Left ventricle myocardium inferior (tissue), 1 donor: ENCODE measurements at places on chromosomes 12 and 14.

GRCh38 chr12:82651489-82651888 is 35.2 kb upstream of the TMTC2 start:
- no peak for DNase-seq

DNA sequence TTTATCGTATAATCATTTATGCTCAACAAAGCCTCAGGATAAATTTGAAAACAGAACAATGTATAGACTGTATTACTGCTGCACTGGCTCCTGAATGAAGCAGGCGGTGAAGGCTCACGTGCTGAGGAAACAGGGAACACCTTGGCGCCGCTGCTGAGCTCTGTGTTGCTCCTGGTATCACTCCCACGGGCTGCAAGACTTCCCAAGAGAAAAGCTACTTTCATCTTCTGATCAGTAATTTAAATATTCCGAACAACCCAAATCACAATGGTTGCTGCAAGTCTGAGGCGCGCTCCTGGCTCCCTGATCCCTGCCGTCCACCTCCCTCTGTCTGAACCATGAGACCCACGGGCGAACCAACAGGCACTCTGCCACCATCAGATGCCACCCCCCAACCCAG is 15.7 kb downstream of the PGAM5 start:
- no peak for DNase-seq

GRCh38 chr12:47419497-47419896 is 286.3 kb downstream of the RPAP3 start:
- no peak for DNase-seq

DNA sequence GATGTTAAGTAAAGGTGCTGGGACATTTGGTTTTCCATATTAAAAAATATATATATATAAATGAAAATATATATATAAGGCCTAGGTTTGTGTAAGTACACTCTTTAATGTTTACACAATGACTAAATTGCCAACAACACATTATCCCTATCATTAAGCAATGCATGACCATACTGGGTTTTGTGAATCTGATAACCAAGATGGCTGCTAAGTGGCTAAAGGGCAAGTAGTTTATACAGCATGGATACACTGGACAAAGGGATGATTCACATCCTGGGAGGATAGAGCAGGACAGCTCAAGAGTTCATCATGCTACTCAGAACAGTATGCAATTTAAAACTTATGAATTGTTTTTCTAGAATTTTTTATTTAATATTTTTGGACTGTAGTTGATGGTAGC is 89.3 kb downstream of the FIGNL2 start:
- no peak for DNase-seq

GRCh38 chr14:25026476-25027137 is 23.3 kb downstream of the STXBP6 start:
- DNase-seq: no peak

DNA sequence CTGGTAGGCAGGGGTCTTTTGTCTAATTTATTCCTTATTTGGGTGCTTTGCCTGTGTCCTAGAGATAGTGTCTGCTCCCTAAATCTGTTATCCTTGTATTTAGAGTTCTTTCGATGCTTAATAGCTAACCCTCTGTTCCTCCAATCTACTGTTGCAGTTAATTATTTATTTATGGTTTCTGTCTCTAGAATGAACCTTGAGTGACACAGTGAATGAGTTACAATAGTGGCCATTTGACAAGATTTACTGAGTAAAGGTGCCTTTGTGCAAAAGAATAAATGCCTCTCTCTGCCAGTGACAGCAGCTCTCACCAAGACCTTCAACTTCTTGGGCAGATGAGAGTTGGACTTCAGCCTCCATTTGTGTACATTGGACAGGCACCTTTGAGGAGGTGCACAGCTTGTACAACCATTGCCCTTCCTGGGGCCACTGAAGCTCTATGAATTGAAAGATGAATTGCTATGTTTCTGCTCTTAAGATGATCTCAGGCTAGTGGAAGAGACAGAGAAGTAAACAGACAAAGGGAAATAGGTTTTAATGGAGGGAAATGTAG is 165.9 kb downstream of the DERA start:
- no peak for DNase-seq

DNA sequence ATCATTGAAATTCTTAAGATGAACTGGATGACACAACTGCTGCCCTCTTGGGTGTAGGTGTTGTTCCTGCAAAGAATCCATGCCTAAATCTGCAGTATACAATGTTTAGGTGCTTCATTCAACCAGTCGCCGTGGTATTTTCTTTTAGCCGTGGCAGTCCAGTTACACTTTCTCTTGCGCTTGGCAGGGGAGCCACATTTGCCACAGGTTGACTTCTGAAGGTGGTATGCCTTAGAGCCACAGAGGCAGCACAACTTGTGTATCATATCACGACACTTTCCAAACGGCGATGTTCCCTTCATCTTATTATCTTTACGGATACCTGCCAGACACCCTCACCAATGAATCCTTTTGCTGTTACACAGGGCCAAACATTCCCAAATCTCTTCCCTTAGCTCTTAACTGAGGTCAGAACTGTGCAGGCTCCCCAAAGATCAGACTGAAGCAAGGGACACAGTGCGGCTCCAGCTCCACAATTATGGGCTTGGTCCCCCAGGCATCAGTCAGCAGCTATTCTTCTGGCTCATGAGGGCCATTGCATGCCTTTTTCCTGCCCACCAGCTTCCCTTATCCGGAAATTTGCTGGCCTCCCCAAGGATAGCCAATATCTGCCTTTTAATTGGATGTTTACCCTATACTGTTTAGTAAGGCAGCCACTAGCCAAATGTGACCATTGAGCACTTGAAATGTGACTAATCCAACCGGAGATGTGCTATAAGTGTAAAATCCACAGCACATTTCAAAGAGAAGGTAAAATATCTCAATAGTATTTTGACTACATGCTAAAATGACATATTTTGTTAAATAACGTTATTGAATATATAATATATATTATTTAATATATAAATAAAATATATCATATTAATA is 50.7 kb downstream of the SENP1 start:
- no peak for DNase-seq

- DNase-seq: no peak
Measured at GRCh38 chr14:85915711-85916110, 385.8 kb downstream of the FLRT2 start.

- DNase-seq: no peak
Measured at GRCh38 chr12:126644236-126645020, 1579.2 kb downstream of the AACS start.

- DNase-seq: no peak
Measured at GRCh38 chr14:88503754-88504406, 50.9 kb downstream of the PTPN21 start.

DNA sequence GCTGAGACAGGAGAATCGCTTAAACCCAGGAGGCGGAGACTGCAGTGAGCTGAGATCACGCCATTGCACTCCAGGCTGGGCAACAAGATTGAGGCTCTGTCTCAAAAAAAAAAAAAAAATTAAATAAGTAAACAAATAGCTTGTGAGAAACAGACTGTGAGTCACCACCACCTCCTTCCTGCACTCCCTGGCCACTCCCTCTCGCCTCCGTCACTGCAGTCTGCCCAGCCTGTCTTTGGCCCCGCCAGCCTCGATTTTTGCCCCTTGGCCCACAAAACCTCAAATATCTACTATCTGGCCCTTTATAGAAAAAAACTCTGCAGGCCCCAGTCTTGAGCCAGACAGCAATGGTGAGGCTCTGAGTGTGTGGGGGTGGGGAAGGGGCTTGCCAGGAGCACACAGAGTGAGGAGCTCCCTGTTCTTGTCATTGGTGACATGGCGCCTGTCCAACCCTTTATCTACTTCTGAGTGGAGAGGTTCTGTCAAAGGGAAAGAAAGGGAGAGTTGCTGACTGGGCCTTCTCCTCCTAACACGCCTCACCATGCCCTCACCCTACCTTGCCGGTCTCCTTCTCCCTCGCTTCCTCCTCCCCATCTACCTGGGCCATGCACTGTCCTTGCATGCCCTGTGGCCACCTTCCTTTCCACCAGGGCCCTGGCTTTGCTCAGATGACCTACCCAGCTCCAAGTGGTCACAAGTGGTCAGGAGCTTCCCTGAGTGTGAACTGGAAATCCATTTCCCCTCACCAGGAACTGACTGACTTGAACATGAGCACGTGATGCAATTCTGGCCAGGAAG is 22.1 kb downstream of the LGMN start:
- peak; percentile 39 for DNase-seq

- no peak for DNase-seq
Measured at GRCh38 chr12:27534765-27535161, 10.8 kb downstream of the PPFIBP1 start.

DNA sequence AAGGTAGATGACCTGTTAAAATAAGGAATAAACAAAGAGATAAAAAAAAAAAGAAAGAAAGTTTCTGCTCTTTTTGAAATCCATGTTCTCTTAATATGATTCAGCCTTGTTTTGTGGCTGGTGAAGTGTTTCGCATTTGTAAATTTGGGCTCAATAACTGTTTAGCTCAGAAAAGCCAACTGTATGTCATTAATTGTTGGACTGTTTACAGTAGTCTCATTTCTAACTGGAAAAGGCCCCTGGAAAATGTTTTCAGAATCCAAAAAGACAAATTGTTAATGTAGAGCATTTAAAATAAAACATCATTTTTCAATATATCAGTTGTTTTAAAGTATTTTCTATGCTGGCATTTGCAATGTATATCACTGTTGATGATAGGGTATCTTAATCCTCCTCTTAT is 47.4 kb upstream of the DYRK2 start:
- no peak for DNase-seq

DNA sequence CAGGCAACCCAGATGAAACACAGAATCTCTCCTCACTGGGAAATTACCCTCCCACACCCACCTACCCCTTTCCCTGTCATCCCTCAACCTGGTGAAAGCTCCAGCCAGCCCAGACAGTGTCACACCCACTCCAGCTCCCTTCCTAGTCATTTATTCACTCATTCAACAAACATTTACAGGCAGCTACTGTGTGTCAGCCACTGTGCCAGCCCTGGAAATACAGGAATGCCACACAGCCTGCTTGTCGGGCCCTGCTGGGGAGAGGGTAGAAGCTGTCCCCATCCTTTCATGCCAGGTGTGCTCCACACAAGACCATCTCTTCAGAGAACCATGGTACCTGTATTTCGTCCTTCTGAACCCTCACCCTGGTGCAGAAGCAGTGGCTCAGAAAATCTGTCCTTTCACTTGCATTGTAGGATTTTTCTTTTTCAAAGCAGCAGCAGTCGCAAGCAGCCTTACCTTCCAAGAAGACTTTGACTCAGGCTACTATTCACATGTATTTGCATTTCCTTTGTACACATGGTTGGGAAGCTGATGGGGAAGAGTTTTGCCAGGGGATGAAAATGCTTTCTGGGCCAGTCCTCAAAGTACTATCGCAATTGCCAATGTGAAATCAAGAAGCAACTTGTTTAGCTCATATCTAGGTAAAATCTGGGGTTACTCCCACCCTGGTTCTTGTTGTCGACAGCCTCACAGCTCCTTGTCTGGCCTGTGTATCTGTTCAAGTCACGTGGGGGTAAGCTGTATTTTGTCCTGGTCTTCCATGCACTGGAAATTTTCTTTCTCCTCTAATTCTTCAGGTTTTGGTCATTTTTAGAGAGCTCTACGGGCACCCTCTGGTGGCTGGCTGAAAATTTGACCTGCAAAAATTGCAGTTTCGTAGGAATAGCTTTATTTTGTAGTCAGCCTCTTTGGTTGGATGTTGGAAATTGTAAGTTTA is 147.4 kb upstream of the EGLN3 start:
- no peak for DNase-seq

- no peak for DNase-seq
Measured at GRCh38 chr12:4486980-4487379, 41.4 kb upstream of the FGF6 start.

GRCh38 chr12:3770891-3771290 is 18.0 kb upstream of the CRACR2A start:
- no peak for DNase-seq

GRCh38 chr12:96375170-96375569 is 25.1 kb downstream of the CDK17 start:
- DNase-seq: no peak

- DNase-seq: no peak
Measured at GRCh38 chr12:907413-908185, 41.9 kb downstream of the RAD52 start.

DNA sequence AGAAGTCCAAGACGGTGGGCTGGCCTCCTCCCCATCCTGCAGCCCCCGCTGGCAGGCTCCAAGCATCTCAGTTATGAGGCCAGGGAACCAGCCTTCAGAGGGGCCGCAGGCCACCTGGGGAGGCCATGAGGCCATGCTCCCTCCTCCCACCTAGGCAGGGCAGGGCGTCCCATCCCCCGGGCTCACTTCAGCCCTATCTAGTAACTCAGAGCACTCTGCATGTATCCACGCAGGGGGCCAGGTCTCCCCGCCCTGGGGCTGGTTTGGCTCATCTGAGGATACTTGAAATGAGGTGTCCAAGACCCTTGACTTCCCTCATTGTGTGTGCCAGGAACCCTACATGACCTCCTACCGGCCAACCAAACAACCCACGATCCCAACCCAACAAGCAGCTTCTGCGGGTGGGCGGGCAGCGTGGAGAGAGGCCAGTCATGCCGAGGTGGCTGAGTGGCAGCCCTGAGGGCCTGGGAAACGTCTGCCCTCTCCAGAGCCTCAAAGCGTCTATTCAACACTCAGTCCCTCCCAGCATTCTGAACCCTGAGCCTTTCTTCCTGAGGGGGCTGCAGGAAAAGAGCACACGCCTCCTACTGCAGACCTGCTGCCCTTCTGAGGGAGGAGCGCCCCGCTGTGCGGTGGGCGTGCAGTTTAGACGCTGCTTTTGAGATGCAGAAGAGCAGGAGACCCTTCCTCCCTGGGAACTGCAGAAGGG is 16.8 kb downstream of the ISCA2 start:
- DNase-seq: no peak

- DNase-seq: no peak
Measured at GRCh38 chr12:45669792-45670191, 59.7 kb upstream of the ARID2 start.

DNA sequence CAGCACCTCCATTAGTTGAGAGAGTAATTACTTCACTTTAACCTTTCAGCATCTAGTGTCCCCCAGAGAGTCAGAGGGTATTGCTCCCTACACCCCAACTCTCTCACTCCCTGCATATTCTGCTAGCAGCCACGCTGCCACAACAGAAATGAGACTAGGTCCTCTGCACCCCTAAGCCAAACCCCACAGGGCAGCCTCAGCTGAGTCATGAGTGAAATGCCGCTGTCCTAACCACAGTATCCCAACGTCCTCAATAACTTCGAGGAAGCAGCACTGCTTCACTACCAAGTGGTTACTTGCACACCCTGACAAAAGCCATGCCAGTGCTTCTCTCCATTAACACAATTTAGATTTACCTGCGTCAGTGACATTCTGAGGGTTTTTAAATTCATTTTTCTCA is 6.9 kb upstream of the LYZ start:
- no peak for DNase-seq

DNA sequence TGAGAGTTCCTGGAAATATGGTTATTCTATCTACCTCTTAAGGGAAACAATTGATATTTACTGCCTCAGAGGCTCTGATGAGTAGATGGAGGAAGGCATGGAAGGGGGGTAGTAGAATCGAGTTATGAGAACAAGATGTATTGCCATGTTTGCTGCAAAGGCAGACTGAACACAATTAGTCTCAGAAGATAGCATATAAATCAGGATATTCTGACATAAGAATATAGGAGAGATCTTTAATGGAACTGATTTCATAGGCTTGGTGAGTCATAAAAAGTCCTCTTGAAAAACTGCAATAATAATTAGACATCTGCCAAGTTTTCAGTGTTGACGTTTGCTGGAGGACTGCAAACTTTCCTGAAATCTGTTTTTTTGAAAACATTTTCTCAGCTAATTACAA is 636.1 kb downstream of the TMTC2 start:
- no peak for DNase-seq
